ENCODE measurements at places on chromosomes 12 and 14.
A peak's percentile ranks its signal among the peaks of the same experiment; 100 is the strongest.

DNA sequence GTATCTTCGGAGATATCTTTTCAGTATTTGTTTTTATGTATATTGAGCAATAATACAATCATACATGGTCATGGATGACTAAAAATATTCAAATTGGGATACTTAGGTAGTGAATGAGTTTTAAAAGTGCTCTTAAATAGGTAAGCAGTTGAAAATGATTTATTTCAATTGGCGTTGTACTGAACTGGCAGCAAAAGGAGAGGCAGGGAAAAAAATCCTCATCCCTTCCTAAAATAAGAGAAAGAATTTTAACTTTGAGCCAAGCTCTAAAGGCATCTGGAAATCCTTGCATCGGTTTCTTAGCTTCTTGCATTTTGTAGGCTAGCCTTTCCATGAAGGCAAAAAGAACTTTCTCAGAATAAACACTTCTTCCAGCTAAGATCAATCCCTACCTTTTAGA lies 125.2 kb downstream of the MGST1 start:
- DNase-seq, result no peak

DNA sequence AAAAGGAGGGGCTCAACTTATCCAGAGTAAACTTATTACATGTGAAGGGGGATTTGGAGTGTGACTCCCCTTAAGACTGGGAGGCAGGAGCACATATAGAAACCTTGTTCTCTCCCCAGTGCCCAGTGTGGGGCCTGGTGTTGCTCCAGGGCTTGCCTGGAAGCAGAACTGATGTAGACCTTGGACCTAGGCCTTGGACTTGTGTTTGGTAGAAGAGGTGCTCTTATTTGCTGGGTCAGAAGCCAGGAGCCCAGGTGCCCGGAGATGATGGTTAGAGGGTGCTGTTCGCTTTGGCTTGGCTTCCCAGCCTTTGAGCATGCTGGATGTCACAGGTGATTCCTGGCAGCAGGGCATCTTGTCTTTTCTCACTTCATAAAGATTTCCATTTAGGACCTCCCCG lies 110.4 kb downstream of the SMOC1 start:
- DNase-seq, result no peak

GRCh38 chr12:117171499-117172162 lies 18.6 kb downstream of the FBXO21 start:
- no peak for DNase-seq

GRCh38 chr12:55718015-55718414 lies 2.2 kb downstream of the BLOC1S1 start:
- no peak for DNase-seq

- DNase-seq, result peak; percentile 32
These were observed 297.2 kb downstream of the FBXL14 start for GRCh38 chr12:1297206-1297605.

- peak; percentile 94 for DNase-seq
These were observed 1.7 kb downstream of the TPCN1 start for GRCh38 chr12:113222730-113223531.

DNA sequence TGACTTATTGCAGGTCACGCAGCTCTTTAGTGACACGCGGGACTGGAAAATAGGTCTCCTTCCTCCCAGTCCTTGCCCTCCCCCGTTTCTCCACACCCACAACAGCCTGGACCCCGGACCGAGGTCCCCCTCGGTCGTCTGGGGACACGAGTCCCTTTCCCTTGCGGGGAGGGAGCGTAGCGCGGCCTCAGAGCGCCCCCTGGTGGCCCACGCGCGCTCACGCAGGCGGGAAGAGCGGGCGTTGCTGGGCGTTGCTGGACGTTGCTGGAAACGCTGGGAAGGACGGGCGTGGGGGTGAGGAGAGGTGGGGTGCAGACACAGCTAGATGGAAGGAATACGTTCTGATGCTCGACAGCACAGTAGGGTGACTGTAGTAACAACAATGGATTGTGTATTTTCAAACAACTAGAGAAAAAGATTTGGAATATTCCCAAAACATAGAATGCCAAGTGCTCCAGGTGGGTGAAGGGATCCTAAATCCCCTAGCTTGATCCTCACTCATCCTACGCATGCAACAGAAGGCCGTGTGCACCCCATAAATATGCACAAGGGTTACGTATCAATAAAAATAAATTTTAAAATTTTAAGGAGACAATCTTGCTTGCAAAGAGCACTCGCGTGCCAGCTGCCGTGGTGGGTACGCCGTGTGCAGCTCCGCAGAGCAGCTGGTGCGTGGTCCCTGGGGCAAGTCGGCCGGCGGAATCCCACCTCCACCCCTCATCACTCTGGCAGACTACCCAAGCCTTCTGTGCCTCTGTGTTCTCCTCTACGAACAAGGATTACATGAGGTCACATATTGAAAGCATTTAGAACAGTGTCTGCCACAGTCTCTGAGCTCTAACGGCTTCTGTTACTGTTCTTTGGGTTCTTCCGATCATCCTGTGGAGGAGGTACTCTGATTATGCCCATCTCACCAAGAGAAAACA lies 87.4 kb downstream of the B4GALNT3 start:
- peak; percentile 59 for DNase-seq

DNA sequence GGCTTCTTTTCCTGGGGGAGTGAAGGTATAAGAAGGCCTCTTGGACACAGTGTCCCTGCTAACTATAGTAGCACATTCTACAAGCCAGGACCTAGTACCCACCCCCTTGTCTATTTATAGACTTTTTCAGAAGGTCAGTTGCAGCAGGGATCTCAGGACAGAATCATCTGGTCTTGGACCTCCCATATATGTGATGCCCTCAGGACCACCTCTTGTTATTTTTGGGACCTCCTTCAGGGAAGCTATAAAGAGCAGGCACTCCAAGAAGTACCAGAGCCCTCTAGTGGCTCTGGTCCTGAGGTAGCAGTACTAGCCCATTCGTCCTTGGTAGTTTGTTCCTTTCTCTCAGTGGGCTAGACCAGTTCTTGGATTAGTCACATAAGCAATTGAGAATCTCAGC lies 4.3 kb downstream of the COQ10A start:
- DNase-seq, result peak; percentile 44

DNA sequence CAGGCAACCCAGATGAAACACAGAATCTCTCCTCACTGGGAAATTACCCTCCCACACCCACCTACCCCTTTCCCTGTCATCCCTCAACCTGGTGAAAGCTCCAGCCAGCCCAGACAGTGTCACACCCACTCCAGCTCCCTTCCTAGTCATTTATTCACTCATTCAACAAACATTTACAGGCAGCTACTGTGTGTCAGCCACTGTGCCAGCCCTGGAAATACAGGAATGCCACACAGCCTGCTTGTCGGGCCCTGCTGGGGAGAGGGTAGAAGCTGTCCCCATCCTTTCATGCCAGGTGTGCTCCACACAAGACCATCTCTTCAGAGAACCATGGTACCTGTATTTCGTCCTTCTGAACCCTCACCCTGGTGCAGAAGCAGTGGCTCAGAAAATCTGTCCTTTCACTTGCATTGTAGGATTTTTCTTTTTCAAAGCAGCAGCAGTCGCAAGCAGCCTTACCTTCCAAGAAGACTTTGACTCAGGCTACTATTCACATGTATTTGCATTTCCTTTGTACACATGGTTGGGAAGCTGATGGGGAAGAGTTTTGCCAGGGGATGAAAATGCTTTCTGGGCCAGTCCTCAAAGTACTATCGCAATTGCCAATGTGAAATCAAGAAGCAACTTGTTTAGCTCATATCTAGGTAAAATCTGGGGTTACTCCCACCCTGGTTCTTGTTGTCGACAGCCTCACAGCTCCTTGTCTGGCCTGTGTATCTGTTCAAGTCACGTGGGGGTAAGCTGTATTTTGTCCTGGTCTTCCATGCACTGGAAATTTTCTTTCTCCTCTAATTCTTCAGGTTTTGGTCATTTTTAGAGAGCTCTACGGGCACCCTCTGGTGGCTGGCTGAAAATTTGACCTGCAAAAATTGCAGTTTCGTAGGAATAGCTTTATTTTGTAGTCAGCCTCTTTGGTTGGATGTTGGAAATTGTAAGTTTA lies 147.4 kb upstream of the EGLN3 start:
- peak; percentile 71 for DNase-seq

GRCh38 chr12:18375131-18375530 lies 113.8 kb downstream of the PIK3C2G start:
- no peak for DNase-seq

- DNase-seq, result no peak
These were observed 234.8 kb downstream of the CACNA1C start for GRCh38 chr12:2287589-2287988.

- peak; percentile 7 for DNase-seq
These were observed 421.1 kb downstream of the DPF3 start for GRCh38 chr14:72472845-72473244.

DNA sequence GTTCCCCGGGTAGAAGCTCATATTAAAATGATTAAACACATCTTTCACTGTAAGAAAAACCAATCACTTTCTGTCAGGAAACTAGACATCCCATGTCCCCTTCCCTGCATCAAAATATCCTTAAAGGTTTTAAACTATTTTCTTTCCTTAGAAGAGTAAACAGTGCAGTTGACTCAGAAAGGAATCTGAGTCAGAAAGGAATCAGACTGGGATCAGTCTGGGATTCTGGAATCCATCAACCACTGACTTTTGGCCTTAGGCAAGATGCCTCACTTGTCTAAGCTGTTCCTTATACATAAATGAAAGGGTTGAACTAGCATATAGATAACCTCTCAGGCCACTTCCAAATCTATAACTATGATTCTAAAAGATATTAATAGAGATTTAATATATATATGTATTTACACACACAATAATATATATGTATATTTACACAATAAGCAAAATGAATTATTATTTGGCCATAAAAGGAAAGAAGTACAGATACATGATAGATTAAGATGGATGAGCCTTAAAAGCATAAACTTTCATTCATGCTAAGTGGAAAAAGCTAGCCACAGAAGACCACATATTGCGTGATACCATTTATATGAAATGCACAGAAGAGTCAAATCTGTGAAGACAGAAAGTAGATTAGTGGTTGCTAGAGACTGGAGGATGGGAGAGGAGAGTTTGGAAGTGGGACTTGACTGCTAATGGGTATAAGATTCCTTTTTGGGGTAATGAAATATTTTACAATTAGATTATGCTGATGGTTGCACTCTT lies 114.4 kb downstream of the SLC38A1 start:
- peak; percentile 50 for DNase-seq

- DNase-seq, result peak; percentile 72
These were observed 12.3 kb upstream of the PARP11 start for GRCh38 chr12:3885277-3886094.

DNA sequence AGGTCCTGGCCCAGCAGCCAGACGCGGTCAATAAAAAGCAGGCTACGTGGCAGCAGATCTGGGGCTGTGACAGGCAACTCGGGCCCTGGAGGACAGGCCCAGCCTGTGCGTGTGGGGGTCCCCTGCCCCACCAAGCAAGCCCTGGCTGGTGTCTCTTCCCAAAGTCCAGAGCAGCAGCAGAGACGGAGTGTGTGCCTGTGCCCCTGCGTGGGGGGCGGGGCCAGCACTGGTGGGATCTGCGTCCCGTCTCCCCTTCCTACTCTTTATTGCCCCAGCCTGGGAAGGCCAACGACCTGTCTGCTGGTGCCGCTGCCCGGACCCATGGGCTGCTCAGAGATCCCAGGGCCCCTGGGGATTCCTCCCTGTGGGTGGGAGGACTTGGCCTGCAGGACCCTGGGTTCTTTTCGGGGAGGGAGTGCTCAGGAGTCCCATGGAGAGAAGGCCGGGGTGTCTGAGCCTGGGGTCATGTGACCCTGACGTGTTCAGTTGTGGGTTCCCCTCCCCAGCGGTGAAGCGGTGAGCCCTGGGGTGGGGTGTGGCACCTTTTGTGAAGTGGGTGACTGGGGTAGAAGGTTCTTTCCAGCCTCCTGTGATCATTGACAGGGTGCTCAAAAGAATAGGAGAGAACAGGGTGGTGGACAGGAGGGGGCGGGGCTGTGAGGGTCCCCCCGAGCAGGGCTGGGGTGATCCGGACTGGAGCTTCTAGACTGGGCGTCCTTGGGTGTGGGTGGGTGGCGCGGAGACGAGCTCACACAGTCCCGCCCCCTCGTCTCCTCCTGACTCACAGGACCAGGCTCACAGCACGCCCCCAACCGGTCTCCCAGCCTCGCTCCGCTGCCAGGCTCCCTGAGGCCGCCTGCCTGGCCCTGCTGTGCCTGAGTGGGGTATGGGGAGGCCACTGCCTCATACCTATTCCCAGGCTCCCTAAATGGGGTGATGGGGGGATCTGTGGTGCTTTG lies 22.4 kb downstream of the ASPG start:
- DNase-seq, result no peak

- DNase-seq, result peak; percentile 57
These were observed 42.0 kb downstream of the MOK start for GRCh38 chr14:102262929-102263462.

DNA sequence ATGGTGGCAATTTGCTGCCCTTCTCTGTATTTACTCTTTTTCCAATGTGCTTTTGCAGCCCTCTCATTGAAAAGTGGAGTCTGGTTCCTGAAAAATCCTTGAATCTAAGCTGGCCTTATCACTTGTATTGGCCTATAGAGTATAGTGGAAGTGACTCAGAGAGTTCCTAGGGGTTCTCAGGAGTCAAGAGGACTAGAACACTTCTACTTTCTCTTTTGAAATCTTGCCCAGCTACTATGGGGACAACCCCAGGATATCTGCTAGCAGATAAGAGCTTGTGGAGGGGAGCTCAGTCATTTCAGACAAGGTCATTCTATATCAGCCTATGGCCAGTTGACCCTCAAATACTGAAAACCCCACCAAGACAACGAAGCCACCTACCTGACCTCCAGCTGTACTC lies 26.7 kb upstream of the WSCD2 start:
- DNase-seq, result no peak

- DNase-seq, result no peak
These were observed 251.4 kb upstream of the ATXN7L3B start for GRCh38 chr12:74286254-74286653.

GRCh38 chr12:54419088-54419887 lies at the start of gene ITGA5:
Gene ITGA5 (minus strand): TSS chr12:54419266. CDS start chr12:54419198, 68 bp downstream.
- DNase-seq, result peak; percentile 75

GRCh38 chr14:38207377-38207735 lies 348 bp upstream of the SSTR1 start:
- peak; percentile 10 for DNase-seq

DNA sequence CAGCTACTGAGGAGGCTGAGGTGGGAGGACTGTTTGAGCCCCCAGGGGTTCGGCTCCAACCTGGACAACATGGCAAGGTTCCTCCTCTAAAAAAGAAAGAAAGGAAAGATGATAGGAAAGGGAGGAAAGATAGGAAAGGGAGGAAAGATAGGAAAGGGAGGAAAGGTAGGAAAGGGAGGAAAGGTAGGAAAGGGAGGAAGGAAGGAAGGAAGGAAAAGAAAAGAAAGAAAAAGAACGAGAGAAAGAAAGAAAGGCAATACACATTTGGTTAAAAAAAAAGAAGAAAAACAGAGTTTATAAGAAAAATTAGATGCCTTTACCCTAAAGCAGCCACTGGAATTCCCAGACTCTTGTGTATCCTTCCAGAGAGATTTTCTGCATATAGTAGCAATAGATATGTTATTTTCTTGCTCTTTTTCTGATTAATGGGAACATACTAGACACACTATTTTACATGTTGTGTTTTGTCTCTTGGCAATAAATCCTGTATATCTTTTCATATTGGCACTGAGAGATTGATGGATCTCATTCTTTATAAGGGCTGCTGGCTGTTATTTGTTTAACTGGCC lies 12.2 kb downstream of the HNF1A start:
- DNase-seq, result no peak

All from fibroblast of pulmonary artery (primary cell).